MG63 (cell line): ENCODE measurements at places on chromosomes 2 and 18.

DNA sequence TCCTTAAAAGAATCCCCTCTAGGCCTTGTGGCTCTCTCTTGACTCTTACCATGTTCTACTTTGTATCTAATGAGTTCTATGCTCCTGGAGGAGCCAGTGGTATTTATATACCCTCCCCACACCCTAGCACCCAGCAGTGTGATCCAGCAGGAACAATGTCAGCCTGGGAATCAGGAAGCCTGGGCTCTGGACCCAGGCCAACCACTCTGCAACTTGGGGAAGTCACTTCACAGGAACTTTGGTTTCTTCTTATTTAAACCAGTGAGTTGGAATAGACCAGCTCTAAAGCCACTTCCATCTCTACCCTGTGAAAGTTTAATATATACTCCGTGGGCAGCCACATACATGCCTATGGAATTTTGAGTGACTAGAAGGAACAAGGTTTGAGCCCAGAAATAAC, 11.6 kb upstream of the SPTBN1 start:
- DNase-seq = no peak

DNA sequence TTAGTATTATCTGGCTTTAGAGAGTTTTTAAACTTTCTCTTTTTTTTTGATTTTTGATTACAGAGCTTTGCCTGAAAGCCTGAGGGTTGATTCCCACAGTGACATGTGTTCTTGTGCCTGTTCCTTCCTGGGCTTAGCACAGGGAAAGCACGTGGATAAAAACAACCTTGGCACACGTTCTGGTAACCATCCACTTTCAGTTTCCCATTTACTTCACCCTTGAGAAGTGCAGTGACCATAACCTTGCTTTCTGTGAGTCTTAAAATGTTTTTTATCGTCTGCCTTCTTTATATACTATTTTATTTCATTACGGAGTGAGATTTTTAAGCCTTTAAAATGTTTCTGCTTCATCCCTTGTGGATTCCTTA, 11.5 kb downstream of the CD226 start:
- no peak for DNase-seq

DNA sequence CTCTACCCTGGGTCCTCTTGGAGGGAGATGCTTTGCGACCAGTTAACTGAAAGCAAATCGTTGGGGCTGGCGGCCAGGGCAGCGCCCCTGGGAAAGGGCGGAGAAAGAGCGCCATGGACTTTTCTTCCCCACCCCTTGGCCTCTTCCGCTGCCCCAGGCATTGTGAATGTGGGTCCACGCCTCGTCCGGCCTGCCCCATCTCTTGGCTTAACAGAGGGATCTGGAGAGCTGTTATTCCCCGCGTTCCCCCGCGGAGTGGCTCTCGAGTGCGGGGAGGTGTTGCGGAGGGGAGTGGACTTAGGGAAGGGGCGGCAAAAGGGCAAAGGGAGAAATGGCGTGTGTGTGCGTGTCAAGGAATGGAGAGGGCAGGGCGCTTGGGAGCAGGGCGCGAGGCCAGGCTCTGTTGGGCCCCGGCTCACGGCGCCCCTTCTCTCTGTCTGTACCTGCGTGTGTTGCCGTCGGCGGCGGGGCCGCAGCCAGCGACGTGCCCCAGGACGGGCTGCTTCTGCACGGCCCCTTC, 6.6 kb downstream of the EMX1 start:
- DNase-seq = no peak

GRCh38 chr2:6885968-6886367, 8.4 kb downstream of the RSAD2 start:
- DNase-seq = no peak

GRCh38 chr2:20758997-20759396, 63.9 kb downstream of the LDAH start:
- DNase-seq = no peak

DNA sequence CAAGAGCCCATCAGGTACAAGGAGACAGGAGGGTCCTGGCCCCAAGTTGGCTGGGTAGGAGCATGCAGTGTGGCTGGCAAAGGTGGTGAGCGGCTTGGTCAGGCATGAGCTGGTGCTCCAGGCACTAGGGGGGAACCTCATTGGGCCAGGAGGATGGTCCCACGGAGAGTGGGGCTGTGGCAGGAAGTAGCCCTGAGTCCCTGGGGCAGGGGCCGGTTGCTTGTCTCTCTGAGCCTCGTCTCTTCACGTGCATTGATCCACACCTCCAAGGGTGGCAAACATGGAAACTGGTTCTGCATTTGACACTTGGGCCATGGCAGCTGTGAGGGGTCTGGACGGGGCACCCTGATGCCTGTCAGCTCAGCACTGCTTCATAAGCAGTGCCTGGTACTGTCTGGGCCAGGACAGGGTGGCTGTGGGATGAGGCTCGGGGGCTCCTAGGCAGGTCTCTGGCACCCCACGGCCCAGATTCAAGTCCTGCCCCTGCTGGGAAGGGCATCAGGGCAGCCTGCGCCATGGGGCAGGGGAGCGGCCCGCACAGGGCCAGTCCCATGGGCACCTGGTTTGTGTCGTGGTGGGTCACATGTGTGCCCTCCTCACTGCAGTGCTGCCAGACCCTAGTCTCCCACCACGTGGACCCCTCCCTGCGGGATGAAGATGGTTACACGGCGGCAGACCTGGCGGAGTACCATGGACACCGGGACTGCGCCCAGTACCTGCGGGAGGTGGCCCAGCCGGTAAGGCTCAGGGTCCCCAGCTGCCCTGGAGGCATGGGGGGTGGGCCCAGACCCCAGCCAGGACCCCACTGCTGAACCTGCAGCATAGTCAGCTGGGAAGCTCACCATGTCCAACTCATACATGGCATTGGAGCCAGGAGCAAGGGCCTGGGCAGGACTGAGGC, 16.4 kb downstream of the ESPNL start:
- no peak for DNase-seq

DNA sequence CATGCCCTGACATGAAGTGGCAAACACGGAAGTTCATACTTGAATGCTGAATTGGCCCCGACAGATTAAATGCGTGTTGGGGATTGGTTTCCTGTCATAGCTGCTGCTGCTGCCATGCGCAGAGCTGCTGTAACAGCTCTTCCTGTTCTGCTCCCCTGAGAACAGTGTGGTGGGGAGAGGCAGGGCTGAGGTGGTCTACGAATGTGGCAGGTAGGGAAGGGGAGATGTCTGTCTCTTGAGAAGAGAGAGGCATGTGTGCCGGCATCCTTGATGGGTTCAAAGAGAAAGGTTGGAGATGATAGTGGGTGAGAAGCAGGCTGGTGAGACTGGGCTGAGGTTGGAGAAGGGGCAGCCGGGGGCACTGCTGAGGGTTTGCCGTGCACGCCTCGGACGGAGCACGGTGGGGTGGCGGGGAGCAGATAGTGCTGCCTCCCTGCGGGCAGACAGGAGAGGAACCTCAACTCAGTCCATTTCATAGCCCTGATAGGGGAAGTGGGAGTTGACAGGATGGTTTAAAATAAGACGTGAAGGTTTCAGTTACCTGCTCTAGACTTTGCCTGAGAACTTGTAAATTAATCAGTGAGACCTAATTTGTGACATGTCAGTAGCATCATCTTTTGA, 46.1 kb downstream of the TMEM185B start:
- no peak for DNase-seq
